Kidney glomerular epithelial cell (primary cell): ENCODE measurements at places on chromosomes 1 and 21.

DNA sequence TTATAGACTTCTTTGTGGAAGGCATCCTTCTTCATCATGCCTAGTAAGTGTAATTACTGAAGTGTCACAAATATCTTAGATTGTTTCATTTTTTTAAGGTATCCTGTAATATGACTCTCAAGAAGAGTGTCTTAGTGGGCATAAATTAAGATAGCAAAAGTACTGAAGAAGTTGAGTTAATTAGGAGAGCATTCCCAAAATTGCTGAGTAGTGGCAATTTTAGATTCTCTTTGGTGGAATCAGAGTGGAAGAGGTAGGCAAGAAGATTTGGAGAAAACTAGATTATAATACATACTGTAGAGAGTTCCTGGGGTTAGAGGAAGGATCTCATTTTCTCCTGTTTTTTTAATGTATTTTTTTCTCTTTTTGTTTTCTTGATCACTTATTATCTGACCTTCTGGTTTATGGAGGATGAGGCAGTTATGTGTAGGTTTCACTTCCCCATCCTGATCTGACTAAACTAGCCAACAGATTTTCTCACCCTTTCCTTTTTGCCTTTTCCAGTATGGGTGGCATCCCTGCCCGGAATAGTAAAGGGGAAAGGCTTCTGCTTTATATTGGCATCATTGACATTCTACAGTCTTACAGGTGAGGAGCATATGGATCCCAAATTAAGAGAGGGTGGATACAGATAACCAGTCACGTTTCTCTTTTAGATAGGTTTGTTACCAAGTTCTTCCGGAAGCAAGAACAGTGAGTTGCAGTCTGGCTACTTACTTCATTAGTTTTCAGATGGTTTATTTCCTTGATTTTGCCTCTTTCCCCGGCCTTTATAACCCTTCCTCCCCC lies 16.7 kb upstream of the PSMD4 start:
- DNase-seq = no peak

- DNase-seq = peak; percentile 31
These were observed 25.1 kb upstream of the PLEKHA6 start for GRCh38 chr1:204384636-204385352.

GRCh38 chr1:98791498-98791897 lies 130.0 kb downstream of the SNX7 start:
- DNase-seq = no peak

DNA sequence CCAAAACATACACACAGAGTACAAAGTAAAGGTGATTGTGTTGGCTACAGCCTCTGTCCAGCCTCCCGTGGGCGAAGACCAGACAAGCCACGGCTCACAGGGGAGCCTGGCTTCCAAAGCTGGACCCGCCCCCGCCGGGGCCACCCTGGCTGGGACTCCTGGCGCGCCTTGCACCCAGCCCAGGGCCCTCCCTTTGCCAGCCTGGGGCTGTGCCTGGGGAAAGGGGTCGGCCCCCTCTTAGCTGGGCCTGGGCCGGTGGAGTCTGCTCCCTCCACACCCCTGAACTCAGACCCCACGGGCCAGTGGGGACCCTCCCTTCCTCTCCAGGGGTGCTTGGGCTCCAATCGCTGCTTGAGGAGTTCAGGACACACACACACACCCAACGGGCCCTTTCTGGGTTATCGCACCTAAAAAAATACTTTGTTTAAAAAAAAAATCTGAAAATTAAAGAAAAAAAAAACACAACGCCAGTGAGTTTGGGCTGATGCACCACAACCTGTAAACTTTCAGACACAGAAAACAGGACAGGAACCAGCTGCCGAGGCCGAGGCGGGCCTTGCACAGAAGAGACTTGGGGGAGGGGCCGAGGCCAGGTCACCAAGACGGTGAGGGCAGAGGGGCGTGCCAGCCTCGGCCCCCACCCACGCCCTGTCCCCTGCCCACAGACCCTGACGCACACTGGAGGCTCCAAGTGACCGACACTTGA lies 56.3 kb downstream of the KCNAB2 start:
- no peak for DNase-seq

DNA sequence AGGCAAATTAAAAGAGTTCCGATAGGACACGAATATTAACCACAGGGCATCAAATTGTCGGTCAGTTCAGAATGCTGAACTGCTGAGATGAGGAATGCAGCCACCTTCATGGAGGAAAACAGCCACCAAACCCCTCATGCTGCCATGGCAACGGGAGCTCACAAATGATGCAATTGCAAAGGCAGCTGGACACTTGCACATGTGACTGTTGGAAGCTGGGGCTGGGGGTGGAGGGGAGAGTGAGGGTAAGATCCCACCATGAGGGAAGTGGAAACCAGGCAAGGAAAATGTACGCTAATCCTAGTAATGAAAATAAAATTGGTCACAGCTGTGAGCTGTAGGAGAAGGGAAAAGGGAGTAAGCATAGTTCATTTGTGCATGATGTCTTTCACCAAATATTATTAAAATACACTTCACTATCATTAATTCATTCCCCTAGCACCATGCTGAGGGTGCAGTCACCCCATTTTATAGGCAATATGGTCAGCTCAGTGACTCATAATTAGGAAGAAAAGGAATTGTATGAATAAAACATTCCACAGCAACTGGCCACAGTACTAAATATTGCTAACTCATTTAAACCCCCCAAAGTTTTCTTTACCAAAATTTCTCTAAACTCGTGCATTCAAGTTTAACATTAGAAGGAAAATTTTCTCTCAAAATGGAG lies 15.3 kb downstream of the BECN2 start:
- peak; percentile 18 for DNase-seq

DNA sequence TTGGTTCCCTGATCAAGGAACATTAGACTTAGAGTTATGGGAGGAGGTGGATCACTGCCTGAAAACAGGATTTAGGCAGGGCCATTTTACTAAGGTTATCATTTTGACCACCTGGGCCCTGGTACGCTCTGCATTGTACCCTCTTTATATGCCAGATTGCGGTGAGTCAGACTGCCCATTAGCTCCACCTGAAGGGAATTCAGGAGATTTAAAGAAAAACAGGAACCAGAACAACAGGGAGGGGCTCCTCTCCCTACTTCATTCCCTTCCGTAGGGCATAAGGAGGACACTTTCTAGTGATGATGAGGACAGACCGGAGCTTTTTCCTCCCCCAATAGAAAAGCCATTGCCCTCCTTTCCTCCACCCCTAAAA lies 20.6 kb upstream of the ITLN1 start:
- no peak for DNase-seq

GRCh38 chr1:27993241-27993640 lies 33.5 kb downstream of the XKR8 start:
- DNase-seq = no peak

GRCh38 chr1:246506367-246506673 lies 759 bp downstream of the SMYD3 start:
- DNase-seq = no peak

- no peak for DNase-seq
These were observed 2.2 kb upstream of the GBP6 start for GRCh38 chr1:89361681-89362080.

GRCh38 chr21:17462276-17462981 lies 50.4 kb upstream of the CXADR start:
- peak; percentile 87 for DNase-seq

- DNase-seq = no peak
These were observed 219.1 kb upstream of the ZC3H12A start for GRCh38 chr1:37255136-37255795.

DNA sequence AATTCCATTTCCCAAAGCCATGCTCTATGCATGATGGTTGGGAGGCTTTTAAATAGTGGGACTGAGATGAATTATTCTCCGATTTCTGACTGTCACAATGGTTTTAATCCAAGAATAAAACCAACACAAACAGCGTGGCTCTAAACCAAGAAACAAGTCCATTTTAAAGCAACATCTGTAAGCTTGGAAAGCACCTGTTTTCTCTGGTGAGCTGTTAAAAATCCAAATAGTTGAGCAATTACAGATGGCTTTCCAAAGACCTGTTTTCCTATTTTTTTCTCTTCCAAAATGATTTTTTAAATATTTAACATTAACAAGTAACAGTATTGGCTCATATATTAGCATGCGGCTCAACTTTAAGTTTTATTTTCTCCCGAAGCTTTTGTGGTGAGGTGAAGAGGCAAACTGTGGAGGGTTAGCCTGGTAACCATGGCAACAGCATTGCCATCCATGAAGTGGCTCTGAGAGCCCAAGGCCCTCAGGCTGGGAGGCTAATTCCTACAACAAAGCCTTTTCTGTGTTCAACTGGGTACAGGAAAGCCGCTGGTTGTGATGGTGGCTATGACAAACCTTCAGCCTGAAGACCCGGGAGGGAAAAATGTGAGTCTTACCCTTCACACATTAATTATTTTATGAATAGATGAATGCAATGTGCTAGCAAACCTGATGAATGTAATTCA lies 56.7 kb upstream of the B3GALT5 start:
- no peak for DNase-seq

- DNase-seq = no peak
These were observed 1.6 kb upstream of the EGLN1 start for GRCh38 chr1:231423648-231424047.

DNA sequence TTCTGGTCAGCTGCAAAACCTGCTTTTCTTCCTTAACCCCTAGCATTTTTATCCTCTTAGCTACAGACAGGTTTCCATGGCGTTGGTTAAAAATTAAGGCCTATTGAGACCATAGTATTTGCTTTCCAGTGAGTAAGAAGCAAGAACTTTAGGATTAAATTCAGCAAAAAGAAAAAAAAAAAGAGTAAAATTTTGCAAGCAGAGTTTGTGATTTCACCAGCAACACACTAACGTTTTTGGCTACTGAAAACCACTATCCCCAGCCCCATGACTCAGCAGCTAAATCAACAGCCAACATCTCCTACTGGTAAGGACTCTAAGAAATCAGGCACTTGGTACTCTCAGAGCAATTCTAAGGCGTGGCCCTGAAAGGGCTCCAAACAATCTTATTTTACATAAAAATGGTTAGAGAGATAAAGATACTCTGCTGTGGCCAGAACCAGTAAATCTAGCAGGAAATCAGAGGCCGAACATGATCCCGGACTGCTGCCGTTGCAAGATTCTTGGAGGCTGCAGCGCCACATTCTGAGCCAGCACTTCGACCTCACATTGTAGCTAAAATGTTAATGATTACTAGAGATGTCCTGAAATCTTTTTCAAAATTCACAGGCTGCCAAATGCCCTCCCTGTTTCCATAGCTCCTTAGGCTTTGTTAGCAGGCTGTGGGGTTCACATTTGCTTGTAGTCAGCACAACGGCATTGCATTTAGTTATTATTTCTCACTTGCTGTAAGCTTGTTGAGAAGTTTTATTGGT lies 1.6 kb upstream of the ENO1 start:
- peak; percentile 94 for DNase-seq

- no peak for DNase-seq
These were observed 9.1 kb upstream of the GPR88 start for GRCh38 chr1:100528871-100529270.

DNA sequence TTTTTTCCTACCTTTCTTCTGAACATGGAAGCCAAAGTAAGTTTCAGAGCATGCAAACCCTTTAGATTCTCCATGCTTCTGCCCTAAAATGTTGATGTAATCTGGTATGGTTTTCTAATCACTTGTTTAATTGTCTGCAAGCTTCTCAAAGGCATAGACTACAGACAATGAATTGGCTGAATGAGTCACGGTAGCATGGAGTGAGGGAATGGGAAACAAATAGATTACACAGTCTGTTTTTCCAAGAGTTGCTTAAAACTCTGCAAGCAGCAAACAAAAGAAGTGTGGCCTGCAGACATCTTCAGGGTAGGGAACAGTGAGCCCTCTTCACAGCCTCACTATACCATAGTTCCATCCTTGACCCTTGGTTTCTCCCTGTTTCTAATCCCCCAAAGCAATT lies 326.0 kb downstream of the BARHL2 start:
- DNase-seq = no peak

DNA sequence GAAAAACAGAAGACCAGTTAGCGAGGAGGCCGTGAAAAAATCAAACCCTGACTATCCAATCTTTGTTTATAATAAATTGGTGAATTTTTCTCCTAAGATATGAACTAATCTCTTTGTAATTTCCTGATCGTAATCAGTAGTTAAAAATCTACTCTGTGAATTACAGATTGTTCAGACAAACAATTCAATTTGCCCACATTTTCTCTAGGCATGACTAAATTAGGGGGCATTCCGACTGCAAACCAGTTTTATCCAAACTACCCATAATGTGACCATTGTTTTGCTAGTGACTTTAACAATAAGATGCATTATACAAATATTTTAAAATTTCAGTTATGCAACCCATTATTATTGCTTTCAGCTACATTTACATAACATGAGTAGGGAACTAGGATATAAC lies 546.9 kb upstream of the ADAMTS5 start:
- no peak for DNase-seq

- DNase-seq = no peak
These were observed 66.5 kb downstream of the PEX14 start for GRCh38 chr1:10541286-10541685.

GRCh38 chr1:187396226-187396625 lies 567.5 kb downstream of the PLA2G4A start:
- DNase-seq = no peak

DNA sequence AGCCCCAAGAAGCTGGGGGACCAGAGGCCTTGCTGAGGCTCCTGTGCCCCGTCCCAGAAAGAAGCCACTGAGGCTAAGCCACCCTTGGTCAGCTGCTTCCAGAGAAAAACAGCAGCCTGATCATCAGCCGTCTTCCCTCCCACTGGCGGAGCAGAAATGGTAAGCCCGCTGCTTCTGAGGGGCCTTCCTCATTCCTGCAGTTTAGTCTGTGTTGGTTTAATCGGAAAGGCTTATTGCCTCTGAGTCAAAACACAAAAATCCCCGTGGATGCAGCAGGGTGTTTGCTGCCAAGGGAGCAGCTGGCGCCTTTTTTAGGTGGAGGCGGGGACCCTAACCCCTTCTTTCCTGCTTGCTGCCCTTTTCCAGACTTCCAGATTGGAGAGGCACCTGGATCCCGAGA lies 33.9 kb downstream of the SPSB1 start:
- DNase-seq = no peak

GRCh38 chr1:233144434-233144833 lies 151.1 kb downstream of the PCNX2 start:
- no peak for DNase-seq

- DNase-seq = no peak
These were observed 22.7 kb downstream of the SLC35D1 start for GRCh38 chr1:67031121-67031858.

GRCh38 chr1:236524895-236525184 lies 1.1 kb downstream of the LGALS8 start:
- DNase-seq = no peak

GRCh38 chr1:15347182-15347581 lies 62.5 kb upstream of the EFHD2 start:
- no peak for DNase-seq

GRCh38 chr1:38487396-38487795 lies 372.2 kb downstream of the RRAGC start:
- no peak for DNase-seq

DNA sequence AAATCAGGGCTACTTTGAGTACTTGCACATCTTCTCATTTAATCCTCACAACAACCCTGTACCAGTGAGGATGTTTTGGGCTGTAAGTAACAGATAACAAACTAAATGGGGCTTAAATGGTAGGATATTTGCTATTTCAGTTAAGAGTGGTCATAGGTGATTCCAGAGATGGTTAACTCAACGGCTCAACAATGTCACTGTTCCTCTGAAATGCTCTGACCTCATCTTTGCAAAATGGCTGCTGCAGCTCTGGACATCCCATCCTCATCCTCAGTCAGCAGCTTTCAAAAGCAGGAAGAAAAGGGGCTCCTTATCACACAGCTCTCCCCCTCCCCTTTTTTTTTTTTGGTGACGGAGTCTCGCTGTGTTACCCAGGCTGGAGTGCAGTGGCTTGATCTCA lies 1.5 kb downstream of the LDLRAD2 start:
- DNase-seq = no peak
